NCI-H82 (cell line): ENCODE measurements at places on chromosomes 11 and 22.

GRCh38 chr11:18317551-18317950 lies 4.4 kb downstream of the HPS5 start:
- DNase-seq, result no peak

DNA sequence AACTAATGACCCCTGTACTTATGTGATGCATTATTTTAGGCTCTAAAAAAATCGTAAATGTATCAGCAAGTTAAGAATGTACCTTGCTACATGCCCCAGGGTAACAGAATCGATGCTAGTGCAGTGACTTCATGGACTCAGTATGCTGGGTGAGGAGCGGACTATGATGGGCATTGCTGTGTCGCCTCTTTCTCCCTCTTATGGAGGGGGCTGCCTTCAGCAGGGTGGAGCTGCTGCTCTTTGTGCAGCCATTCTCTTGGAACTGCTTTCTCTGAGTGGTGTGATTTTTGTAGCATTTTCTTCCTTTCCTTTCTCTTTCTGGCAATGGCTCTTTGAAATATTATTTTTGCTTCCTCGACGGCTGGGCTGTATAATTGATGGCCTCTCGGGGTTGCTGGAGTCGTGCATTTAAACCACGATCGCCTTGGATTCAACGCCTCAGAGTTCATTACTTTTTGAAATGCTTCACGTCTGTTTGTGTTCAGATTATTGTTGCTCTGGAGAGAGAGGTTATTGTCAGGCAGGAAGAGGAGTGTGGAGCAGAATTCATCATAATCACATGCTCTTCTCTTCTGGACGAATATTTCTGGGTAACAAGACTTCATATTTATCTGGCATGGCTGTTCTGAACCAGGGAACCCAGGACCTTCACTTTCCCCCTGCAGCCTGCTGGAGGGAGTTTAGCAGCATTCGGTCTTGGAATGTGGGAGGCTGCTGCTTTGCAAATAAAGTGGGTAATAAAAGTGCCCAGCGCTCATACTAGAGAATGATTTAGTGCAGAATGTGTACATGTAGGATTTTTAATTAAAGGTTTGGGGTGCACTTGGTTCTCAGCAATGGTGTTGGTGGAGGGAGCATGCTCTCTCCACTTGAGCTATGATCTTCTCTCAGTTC lies 804.2 kb downstream of the NTM start:
- DNase-seq, result no peak

- DNase-seq, result no peak
Observed at GRCh38 chr22:27794226-27794625, 7.3 kb downstream of the MN1 start.

DNA sequence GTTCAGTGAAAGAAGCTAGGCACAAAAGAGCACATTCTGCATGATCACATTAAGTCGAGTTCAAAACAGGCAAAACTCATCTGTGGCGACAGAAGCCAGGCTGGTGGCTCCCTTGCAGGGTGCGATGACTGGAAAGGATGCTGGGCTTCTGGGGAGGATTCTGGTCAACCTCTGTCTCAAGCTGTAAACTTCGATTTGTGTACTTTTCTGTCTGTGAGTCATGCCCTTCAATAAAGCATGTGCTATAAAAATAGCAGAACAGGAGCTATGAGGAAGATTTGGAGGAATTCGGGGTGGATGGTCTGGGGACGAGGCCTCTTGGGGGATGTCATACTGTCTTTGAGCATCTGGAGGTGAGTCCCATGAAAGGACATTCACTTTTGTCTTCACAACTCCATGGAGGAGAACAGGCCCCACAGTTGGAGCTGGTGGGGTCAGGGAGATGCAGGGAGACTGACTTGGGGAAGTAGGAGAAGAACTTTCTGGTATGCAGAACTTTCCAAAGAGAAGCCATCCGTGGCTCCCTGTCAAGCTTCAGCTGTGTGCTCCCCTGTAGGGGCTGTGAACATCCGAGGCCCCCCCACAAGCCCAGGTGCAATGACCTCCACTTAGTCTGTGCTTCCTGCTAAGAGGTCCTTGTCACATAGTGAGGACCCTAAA lies 77.8 kb upstream of the LINC01488 start:
- DNase-seq, result no peak

GRCh38 chr11:2483426-2483825 lies 38.6 kb downstream of the KCNQ1 start:
- no peak for DNase-seq

- peak; percentile 33 for DNase-seq
Observed at GRCh38 chr11:65427691-65428577, 5.3 kb downstream of the NEAT1 start.

DNA sequence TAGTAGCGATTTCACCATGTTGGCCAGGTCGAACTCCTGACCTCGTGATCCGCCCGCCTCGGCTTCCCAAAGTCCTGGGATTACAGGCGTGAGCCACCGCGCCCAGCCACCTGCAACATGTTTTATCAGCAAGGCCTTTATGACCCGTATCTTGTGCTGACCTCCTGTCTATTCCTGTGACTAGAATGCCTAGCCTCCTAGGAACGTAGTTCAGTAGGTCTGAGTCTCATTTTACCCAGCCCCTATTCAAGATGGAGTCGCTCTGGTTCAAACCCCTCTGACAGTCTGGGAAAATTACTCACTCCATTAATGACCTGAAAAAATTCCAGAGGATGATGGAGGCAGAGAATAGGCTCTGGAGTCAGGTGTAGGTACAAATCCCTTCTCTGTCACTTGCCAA lies 30.0 kb upstream of the CXCR5 start:
- DNase-seq, result no peak

- DNase-seq, result no peak
Observed at GRCh38 chr22:29044657-29045176, 16.9 kb downstream of the C22orf31 start.
